ENCODE measurements at places on chromosomes 12 and 14. TPM values are rescaled to one million over a fixed set of nuclear protein-coding genes. Genes with fewer than 3 reads are reported as not detected.

TMEM52B gene
- not detected for total RNA-seq

SDR39U1 gene
- total RNA-seq, result 74.8 TPM

C12orf56 gene
- total RNA-seq, result not detected

LRP1-AS gene
- not detected for total RNA-seq

TMEM119 gene
- 1.3 TPM for total RNA-seq

ESYT1 gene
- 23.2 TPM for total RNA-seq

SLC24A4 gene
- total RNA-seq, result 0.36 TPM

NT5DC3 gene
- 3.1 TPM for total RNA-seq

DCAF11 gene
- 74.7 TPM for total RNA-seq

CYP27B1 gene
- not detected for total RNA-seq

NRXN3 gene
- total RNA-seq, result 1.2 TPM

PGAM5 gene
- total RNA-seq, result 27.3 TPM

RBP5 gene
- total RNA-seq, result 0.47 TPM

SLC6A12 gene
- total RNA-seq, result 1.2 TPM

ENDOU gene
- 0.49 TPM for total RNA-seq

All from left ventricle myocardium inferior (tissue), 1 donor.